BJ (cell line): ENCODE measurements at places on chromosomes 7 and 10.

DNA sequence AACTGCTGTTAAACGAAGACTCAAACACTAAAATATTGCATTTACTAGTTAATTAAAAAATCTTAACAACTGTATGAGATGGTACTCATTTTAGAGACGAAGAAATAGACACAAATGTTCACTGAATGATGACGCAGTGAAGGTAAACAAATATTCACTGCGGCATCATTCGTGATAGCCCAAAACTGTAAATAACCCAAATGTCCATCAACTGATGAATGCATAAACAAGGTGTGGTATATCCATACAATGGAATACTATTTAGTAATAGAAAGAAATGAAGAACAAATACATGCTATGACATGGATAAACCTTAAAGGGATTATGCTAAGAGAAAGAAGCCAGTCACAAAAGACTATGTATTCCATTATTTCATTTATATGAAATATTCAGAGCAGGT lies 51.4 kb downstream of the CDK6 start:
- DNase-seq: no peak

DNA sequence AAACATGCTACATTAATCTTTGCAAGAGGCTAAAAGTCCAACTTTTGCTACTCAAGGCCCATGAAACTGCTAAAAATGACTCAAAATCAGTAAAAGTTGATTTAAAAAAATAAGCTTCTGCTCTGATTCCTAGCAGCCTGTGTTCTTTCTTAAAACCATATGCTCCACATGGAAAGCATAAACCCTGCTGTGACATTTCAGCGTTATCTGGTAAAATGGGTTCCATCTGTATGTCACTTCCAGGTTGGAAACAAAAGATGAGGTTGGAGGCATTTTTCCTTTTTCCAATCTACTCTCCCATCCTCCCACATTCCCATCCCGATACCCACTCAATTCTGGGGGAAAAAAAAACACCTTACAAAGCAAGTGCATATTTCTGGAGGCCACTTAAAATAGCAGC lies 439.5 kb downstream of the NEBL start:
- no peak for DNase-seq

DNA sequence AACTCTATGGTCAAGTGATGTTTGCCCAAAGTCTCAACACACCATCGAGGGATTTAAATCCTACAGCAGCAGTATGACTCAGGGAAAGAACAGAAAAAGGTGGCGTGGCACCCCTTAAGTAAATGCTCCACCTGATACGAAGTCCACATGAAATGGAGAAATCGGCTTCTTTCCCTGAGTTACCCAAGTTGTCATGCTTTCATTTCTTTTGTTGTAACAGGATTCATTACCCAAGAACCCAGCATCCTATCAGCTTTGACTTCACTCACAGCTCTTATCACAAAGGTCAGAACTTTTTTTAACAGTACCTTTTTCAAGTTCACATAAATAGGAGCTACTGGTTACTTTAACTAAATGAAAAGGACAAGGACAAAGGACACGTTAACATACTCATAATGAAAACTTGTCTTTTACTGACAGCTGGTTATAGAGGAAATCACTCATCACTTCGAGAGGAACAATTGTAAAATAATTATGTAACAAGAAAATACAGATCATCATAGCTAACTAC lies 219.8 kb upstream of the FRMD4A start:
- DNase-seq: no peak

DNA sequence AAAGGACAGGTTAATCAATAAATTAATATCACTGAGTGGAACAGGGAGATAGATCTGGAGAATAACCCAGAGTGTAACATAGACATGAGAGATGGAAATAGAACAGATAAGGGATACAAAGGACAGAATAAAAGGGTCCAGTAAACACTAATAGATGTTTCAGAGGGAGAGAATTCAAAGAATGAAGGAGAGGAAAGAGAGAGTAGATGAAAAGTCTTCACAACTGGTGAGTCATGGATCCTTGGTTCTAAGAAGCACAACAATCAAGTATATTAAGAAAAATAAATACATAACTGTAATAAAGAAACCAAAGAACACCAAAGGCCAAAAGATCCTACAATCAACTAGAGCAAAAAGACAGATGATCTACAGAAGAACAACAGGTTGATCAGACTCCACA lies 66.3 kb downstream of the BEND7 start:
- DNase-seq: no peak

DNA sequence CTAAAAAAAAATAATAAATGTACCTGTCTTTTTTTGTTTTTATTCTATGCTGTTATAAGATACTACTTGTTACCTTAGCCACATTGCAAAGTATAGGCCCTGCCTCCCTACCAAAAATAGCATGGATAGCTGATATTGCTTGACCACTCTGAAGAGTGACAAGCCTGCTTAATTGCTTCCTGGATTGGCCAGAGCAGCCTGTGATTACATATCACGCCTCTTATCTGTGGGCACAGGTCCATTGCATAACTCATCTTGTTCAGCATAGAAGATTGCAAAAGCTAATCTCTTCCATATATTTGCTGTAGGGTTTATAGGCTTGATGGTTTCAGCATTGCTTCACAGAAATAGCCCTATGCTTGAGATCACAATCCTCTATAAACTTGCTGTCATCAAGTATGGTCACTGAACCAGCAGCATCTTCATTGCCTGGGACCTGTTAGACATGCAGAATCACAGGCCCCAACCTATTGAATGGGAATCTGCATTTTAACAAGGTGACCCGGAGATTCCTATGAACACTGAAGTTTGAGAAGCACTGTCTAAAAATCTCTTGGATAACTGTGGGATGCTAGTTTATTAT lies 280.8 kb upstream of the CDC14C start:
- DNase-seq: no peak

DNA sequence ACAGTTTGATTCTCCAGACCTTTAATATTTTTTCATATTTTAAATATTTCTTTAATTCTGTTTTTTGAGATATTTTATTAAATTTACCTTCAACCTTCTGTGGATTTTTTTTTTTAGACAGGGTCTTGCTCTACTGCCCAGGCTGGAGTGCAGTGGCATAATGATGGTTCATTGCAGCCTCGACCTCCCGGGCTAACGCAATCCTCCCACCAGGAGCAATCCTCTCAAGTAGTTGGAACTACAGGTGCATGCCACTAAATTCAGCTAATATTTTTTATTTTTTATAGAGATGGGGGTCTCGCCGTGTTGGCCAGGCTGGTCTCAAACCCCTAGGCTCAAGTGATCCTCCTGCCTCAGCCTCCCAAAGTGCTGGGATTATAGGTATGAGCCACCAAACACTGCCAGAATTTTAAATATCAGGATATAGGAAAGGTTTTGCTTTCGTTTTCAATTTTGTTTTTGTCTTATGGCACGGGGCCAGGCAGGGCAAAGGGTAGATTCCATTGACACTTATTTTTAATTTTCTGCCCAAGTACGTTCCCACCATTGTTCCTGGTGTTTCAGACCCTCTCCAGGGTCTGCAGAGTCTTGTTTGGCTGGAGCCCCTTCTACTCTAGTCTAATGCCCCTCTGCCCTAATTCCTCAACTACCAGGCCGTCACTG lies 1.2 kb downstream of the TACC2 start:
- DNase-seq: no peak

DNA sequence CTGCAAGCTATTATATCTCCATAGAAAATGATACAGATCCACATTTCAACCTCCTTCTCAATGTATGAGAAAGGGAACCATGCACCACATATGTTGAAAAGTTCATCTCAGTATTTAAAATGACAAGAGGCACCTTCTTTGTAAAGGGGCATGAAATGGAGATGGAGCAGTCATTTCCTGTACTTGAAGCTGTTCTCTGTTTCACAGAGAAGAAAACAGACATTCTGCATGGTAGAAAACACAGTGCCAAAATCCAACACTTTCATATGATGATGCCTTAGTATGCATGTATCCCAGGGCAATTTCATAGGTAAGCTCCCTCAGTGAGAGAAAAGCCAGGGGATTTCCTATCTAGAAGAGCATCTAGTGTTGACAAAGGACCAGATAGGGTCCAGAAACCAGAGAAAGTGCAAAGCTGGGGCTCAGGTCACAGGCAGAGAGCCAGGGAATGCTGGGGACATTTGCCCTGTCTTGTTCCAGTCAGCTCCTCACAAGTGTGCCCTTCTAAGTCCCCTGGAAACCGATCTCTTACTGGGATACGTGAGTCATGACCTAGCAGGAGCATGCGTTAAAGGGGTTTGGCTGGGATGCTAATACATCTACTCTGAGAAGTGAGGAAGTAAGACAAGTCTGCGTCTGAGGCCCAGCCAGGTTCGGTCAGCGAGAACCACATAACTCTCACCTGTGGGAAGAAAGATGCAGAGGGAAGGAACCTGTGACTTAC lies 118.7 kb downstream of the ICA1 start:
- no peak for DNase-seq

DNA sequence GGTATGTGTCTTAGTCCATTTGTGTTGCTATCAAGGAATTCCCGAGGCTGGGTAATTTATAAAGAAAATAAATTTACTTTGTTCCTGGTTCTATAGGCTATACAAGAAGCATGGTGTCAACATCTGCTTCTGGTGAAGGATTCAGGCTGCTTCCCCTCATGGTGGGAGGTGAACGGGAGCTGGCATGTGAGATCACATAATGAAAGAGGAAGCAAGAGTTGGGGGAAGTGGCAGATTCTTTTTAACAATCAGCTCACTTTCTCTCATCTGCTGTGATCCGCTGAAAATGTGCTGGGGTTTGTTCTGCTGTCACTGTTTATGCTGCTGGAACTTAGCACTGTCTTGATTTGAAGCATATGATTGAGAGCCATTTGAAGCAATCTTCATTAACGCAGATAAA lies 730.0 kb upstream of the SORCS1 start:
- no peak for DNase-seq

DNA sequence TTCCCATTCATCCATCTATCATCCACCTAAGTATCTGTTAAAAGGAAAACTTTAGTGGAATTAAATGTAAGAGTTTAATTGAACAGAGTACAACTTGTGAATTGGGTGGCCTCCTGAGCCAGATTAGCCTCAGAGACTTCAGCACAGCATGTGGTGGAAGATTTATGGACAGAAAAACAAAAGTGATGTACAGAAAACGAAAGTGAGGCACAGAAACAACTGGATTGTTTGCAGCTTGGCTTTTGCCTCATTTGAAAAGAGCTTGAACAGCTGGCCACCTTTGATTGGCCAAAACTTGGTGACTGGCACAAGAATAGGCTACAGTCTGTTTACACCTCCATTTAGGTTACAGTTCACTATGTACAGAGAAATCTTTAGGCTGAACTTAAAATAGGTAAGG lies 1463.4 kb upstream of the CELF2 start:
- no peak for DNase-seq

DNA sequence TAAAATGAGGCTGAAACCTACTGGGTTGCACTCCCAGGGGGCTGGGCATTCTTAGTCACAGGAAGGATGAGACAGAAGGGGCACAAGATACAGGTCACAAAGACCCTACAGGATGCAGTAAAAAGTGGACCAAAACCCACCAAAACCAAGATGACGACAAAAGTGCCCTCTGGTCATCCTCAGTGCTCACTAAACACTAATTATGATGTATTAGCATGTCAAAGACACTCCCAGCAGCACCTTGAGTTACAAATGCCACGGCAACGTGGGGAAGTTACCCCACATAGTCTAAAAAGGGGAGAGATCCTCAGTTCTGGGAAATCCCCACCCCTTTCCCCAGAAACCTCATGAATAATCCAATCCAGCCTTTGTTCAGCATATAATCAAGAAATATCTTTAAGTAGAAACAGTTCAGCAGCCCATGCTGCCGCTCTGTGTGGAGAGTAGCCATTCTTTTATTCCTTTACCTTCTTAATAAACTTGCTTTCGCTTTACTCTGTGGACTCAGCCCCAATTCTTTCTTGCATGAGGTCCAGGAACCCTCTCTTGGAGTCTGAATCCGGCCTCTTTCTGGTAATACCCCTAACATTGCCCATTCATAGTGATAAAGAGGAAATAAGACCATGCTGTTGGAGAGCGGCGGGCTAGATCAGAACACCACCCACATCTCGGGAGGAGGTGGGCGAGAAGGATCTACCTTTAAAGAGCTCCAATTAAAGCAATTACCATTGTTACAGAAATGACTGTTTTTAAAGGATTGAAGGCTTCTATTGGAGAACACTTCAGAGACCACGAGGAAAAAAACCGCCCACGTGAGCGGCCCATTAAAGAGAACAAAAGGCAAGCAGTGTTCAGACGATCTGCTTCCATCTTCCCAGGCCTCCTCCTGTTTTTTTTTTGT lies 170.9 kb downstream of the USP6NL start:
- no peak for DNase-seq

GRCh38 chr10:29276251-29276850 lies 12.5 kb upstream of the LYZL1 start:
- DNase-seq: peak; percentile 41

GRCh38 chr10:89645742-89646172 lies 715 bp upstream of the PANK1 start:
- no peak for DNase-seq

- no peak for DNase-seq
Measured at GRCh38 chr7:39735903-39736302, 112.5 kb downstream of the RALA start.

DNA sequence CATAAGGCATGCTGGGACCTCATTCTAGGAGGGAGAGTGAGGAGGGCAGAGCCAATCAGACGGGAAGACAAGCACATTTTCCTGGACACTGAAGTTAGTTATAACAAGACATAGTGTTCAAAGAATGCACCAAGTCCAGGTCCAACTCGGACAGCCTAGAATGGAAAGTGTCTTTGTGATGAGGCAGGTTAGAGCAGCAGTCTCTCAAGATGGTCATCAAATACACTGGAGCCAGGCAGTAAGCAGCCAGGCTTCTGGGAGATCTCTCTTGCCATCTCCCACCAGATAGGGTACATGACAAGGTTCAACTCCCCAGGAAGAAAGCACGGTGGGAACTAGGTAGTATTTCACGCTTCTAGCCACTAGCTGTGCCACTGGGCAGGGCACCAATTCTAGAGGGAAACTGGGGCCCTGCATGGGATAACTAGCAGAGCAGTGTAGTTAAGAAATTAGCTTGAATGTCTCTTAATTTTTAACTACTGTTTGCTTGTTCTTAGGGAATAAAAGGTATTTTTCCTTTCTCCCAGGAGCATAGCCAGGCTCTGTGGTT lies 7.6 kb upstream of the GPAM start:
- DNase-seq: no peak

DNA sequence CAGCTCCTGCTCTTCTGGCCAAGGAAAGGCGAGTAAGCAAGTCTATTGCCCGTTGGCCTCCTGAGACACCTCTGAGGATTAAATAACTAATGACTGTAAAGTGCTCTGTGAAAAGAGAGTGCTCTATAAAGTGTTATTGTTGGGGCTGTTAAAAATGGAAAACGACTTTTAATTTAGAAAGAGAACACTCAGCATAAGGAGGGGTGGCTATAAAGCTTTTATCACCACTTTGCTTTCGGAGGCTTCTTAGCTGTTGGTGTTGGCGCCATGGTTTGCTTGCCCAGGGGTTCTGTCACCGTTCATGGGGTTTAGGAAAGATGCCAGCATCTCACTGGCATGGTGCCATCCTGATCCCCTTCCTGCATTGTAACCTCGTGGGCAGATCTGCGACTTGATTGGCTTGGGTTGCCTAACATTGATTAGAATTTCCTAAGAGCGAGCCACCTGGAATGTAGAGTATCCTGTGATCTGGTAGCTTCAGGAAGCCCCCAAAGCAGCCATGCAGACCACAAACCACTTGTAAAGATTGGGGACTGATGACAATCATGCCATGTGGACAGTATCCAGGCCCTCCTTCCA lies 509.9 kb downstream of the LRMDA start:
- DNase-seq: no peak
